ENCODE measurements at places on chromosomes 12 and 14.

GRCh38 chr14:69882915-69883314 is 3.7 kb downstream of the SMOC1 start:
- no peak for DNase-seq

GRCh38 chr12:3996322-3996721 is 123.1 kb upstream of the PARP11 start:
- no peak for DNase-seq

DNA sequence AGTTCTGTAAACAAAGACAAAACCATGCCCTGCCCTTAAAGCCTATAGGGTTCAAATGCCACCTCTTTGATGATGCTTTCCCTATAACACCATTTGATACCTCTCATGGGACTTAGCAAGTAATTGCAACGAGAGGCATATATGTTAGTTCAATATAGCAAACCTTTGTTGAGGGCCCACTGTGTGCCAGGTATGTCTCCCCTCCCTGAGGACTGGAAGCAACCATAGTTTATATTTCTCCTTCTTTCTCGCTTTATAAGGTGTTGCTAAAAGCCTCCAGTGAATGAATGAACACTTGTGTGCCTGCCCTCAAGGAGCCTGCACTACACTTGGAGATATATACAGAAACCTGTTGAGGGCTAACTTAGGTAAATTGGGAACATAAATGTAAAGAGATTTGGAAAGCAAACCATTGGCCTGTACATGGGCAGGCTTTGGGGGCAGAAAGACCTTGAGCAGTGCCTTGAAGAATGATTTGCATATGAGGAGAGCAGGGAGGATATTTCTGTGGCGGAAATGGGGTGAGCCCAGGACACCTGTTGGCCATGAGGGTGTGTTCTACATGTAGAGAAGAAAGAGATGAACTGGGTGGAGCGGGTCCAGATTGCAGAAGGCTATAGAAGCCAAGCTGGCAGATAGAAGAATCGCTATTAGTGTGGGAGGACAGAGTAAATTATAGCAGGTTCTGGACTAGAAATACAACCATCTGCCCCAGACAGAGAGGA is 1.8 kb upstream of the CKAP4 start:
- DNase-seq: no peak

GRCh38 chr12:98244136-98244535 is 271.3 kb upstream of the TMPO start:
- no peak for DNase-seq

DNA sequence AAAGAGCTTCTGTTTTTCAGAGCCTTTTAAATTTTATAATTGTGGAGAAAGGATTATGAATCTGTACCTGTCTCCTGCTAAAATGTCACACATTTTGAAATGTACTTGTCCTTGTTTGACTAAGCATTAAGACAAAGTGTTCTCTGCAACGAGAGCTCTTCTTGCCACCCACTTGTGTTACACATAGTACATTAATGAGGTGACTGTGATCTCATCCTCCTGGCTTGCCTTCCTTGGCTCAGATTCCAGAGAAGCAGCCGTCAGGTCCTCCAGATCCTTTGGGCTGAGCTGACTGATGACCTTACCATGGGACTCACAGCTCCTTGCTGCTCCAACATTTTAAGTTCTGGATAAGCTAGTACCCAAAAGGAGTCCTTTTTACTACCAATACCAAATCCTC is 81.4 kb downstream of the BBS10 start:
- DNase-seq: peak; percentile 87

DNA sequence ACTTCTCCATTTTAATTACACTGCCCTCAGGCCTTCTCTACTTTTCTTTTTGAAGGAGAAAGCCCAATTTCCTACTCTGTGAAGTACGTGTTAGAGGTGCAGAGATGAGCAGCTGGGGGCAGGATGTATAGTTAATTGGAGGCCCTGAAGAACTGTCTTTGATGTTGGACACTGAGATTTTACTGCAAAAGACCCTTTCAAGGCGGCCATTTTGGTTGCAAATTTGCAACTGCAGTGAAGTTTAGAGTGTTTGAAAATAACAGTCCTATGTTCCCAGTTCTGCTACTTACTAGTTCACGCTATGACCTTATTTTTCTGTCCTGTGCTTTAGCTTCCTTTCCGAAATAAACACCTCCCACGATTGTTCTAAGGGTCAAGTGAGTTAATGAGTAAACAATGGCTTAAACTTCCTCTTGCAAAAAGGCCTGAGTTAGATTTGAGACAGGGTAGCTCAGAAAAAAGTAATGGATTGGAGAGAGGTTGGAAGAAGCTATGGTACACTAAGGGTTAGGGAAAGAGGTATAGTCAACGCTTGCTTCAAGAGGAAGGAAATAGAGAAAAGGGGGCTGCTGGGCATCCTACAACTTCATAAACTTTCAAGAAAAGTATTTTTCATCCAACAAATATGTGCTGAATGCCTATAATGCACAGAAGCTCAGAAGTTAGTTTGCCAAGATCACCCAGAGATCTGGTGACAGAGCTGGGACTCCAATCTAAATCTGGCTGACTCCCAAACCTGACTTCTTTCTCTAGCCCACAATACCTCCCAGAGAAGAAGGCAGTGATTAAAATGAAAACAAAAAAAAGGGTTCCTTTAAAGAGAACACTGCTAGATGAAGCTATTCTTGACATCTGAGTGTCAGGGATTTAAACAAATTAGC is 26.4 kb upstream of the DICER1 start:
- peak; percentile 54 for DNase-seq

All from choroid plexus epithelial cell (primary cell).